ENCODE measurements at places on chromosomes 6 and 20. TPM values are rescaled to one million over a fixed set of nuclear protein-coding genes. Genes with fewer than 3 reads are reported as not detected.
A peak's percentile ranks its signal among the peaks of the same experiment; 100 is the strongest.

GRCh38 chr20:63434599-63435378 lies 37.7 kb downstream of the KCNQ2 start:
- DNase-seq = peak; percentile 25

GRCh38 chr6:14883921-14884320 lies 361.9 kb upstream of the JARID2 start:
- DNase-seq = no peak

UBR2 gene
- 35.9 TPM for total RNA-seq

TNNC2 gene
- 4.3 TPM for total RNA-seq

- peak; percentile 90 for DNase-seq
Observed at GRCh38 chr6:29965873-29966601, 23.7 kb downstream of the HLA-A start.

CST2 gene
- total RNA-seq = not detected
